PC-3 (cell line): ENCODE measurements at places on chromosomes 1 and 21. TPM values are rescaled to one million over a fixed set of nuclear protein-coding genes. Genes with fewer than 3 reads are reported as not detected.
A peak's percentile ranks its signal among the peaks of the same experiment; 100 is the strongest.

Gene C1orf185
- not detected in 2 replicates for total RNA-seq

DNA sequence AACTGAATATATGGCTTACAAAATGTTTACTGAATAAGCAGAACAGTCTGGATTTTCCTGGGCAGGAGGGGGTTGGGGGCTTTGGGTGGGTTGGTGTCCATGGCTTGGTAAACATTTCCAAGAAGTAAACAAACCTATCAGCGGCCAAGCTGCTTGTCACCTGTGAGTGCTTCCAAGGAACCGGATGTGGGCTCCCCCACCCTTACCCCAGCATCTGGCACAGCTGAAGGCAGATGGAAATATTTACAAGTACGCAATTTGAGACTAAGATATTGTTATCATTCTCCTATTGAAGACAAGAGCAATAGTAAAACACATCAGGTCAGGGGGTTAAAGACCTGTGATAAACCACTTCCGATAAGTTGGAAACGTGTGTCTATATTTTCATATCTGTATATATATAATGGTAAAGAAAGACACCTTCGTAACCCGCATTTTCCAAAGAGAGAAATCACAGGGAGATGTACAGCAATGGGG lies at the start of gene CLCA1:
TSS of gene CLCA1 (plus strand) at position 427 of the 477 bp plus-strand sequence. CDS start at position 472, 45 bp downstream.
- DNase-seq = no peak

DNA sequence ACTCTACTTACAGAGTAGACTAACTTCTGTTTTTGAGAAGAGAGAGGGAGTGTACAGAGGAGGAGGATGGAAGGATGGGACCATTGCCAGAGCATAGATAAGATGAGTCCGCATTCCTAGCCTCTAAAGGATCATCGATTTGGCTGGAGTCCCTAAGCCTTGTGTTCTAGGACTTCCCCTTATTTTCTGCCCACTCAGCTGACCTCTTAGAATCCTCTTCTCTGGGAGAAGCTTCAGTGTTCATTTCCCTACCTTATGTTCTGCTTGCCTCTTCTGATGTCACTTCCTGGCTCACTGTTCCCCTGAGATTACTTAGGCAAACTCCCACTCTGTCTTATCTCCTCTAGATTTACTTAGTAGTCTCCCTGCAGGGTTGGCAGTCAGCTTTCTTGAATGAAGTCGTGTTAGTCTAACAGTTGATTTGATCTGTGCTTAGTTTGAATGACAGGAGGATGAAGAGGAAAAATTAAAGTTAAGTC lies 156.7 kb downstream of the SYT2 start:
- no peak for DNase-seq

Gene MYOM3
- 0.04 and 0.12 TPM in 2 replicates for total RNA-seq

GRCh38 chr1:98121646-98122045 lies 200.8 kb upstream of the DPYD start:
- peak; percentile 16 for DNase-seq

Gene KLHL17
- total RNA-seq = 29.8 and 32.1 TPM in 2 replicates

DNA sequence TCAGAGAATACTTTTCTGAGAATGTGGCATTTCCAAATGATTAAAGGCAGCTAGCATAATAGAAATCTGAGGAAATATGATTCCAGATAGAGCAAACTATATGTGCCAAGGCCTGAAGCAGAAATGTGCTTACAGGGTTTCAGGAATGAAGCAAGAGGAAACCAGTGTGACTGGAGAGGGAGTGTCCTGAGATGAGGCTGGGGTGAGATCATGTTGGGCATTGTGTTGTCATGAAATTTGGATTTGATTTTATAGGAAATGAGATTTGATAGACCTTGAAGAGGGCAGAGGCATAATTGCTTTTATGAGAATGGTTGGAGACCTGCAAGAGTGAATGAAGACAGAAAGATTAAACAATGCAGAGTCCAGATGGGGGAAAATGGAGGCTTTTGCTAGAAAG lies 338.1 kb upstream of the SNX7 start:
- DNase-seq = peak; percentile 89

DNA sequence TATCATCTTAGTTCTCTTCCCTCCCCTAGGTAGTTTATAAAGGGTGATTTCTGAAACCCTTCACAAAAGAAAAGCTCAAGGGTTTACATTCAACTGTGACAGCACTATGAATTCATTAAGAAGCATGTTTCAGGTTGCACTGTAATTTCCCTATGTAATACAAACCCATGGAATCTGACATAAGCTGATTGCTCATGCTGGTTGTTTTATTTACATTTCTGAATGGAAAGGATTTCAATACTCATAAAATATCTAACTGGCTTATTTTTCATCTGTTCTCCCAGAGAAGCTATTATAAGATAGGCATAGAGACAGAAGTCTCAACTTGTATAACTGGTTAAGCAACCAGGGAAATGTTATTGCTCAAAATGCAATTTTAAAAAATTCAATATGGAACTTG lies 20.5 kb downstream of the WNT2B start:
- DNase-seq = peak; percentile 84

DNA sequence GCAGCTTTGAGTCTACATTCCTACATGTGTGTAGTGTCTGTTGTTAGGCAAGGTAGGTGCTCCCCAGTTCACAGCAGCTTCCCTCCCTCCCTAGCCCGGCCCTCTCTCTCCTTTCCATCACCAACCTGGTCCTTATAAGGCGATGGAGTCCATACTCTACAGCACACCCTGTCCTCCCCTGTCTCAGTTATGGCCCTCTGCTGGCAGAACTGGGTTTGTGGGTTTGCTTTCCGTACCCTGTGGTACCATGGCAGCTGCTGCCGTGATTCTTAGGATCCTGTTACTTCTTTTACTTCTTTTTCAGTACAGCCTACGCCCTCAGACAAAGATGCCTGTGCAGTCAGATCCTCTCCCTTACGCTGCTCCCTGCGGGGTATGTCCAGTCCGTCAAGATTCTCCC lies 31.7 kb downstream of the AK5 start:
- DNase-seq = peak; percentile 41

GRCh38 chr1:8525216-8525557 lies 207.3 kb downstream of the SLC45A1 start:
- peak; percentile 21 for DNase-seq

Gene HJV
- not detected in 2 replicates for total RNA-seq

DNA sequence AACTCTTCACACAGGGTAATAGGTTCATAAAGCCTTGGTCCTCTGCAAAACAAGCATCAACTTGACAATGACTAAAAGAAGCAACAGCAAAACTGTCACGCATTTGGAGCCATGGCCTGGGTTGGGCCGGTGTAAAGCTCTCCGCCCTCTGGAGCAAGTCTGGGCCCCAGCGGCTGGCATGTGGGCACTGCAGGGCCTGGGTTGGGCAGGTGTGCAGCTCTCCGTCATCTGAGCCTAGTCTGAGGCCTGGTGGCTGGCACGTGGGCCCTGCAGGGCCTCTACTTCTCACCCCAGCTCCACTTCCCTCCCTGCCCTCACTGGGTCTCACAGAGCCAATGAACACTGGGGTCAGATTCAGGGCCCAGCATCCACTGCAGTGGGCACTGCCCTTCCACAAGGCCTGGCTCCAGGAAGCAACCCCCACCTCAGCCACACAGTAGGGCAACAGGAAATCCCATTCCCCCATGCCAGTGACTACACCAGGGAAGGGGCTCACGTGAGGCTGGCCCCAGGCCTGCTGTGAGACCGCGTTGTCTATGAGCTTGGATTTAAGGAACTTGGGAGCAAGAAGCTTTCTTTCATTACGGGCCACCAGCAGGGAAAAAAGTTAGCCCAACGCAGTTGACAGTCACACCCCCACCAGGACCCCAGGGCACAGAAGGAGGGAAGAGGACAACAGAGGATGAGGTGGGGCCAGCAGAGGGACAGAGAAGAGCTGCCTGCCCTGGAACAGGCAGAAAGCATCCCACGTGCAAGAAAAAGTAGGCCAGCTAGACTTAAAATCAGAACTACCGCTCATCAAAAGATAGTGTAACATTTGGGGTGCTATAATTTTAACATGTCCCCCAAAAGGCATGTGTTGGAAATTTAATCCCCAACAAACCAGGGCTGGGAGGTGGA lies 52.7 kb downstream of the NPHP4 start:
- DNase-seq = no peak

GRCh38 chr1:165507570-165507969 lies 36.2 kb upstream of the LRRC52 start:
- DNase-seq = no peak

Gene CLCA4
- total RNA-seq = not detected in 2 replicates

DNA sequence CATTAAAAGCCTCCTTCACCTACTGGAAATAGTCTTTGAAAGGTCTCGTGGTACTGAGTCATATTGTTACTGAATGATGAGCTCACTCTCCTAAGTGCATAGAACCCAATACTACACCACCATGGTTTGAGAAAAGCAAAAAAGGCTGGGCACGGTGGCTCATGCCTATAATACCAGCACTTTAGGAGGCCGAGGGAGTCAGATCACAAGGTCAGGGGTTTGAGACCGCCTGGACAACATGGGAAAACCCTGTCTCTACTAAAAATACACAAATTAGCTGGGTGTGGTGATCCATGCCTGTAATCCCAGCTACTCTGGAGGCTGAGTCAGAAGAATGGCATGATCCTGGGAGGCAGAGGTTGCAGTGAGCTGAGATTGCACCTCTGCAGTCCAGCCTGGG lies 3.3 kb upstream of the HNRNPCL1 start:
- DNase-seq = peak; percentile 28

DNA sequence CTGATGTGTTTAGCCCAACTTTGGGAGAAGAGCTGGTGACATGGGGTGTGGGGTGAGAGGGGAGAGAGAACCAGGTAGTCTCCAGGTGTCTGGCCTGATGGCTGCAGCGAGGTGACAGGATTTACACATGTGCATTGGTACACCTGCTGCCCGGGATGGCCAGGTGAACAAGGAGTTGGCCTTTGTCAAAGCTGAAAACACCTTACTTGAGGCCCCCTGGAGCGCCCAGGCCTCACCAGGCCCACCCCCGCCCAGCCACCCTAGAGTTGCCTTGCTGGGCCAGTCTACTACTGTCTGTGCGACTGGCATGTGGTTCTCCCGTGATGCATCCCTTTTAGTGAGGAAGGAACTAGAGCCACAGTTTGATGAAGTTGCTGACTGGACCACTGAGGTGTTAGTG lies 90.5 kb downstream of the ADARB1 start:
- no peak for DNase-seq

GRCh38 chr1:33842348-33842747 lies 21.5 kb upstream of the HMGB4 start:
- no peak for DNase-seq

Gene SPRR2G
- total RNA-seq = not detected in 2 replicates

- DNase-seq = no peak
These were observed 50.1 kb downstream of the TUT4 start for GRCh38 chr1:52502789-52503188.

- DNase-seq = peak; percentile 26
These were observed 5.7 kb upstream of the TMEM167B start for GRCh38 chr1:109084563-109085517.

Gene SMIM1
- total RNA-seq = 10.8 and 14.3 TPM in 2 replicates

- DNase-seq = no peak
These were observed 158.5 kb downstream of the DNM3 start for GRCh38 chr1:171999756-172000155.

- peak; percentile 78 for DNase-seq
These were observed 39.1 kb upstream of the NFIA start for GRCh38 chr1:61043010-61043820.

DNA sequence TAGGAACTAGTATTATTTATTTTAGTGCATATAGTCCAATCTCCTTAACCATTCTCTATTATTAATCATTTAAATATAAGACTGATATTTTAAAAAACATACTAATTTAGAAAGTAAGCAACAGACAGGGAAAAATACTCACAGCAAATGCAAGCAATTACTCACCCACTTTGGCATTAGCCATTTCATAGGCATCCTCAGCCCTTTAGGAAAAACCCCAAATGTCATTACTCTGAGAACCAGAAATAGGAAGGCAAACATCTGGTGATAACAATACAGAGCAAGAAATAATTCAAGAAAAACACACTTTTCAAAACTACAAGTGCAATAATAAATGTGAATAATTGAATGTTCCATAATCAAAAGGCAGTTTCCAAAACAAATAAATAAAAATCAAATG lies 545.1 kb downstream of the PLPP3 start:
- peak; percentile 35 for DNase-seq

DNA sequence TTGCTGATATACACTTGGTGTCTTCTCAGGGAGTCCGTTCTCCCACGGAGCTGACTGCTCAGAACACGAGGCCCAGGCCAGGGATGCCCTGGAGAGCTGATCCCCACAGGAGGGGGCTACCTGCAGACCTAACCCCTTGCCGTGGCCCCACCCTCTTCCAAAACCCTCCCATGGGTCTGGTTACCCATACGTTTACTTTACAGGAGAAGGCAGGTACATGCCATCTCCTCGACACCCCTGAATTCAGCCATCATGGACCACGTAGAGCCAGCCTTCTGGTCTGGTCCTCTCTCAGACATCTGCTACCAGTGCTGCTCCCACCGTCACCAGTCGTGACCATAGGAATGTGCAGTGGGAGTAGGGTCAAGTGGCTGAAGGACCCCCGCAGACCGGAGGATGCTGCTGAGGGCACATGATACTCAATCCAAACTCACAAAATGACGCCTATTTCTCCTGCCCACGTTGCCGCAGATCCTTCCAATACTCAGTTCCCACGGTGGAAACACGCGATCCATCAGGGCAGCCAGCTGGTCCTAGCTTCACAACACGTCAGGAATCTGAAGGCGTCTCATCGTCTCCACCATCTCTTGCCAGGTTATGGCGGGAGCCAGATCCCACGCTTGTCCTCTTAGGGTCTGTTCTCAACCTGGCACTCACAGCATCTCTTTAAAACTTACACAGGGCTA lies 26.7 kb downstream of the PGBD5 start:
- no peak for DNase-seq

DNA sequence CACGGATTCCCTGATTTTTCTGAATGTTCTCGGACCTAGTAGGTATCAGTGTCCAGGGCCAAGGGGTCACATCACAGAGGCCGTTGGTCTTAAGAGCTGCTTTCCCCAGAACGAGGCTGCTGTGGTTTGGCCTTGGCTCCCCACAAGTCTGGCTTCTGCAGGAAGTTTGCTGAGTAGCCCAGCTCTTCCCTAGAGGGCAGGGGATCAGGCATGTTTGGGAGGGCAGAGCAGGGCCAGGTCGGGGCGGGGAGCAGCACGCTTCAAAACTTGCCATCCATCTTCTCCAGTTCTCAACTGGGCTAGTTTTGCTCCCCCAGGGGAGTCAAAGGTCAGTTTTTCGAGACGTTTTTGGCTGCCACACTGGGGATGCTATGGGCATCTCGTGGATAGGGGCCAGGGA lies 37.0 kb downstream of the MAN1C1 start:
- no peak for DNase-seq

- no peak for DNase-seq
These were observed 2.1 kb downstream of the MOV10 start for GRCh38 chr1:112676543-112676942.

GRCh38 chr1:118773656-118774055 lies 214.5 kb downstream of the TBX15 start:
- DNase-seq = peak; percentile 59

DNA sequence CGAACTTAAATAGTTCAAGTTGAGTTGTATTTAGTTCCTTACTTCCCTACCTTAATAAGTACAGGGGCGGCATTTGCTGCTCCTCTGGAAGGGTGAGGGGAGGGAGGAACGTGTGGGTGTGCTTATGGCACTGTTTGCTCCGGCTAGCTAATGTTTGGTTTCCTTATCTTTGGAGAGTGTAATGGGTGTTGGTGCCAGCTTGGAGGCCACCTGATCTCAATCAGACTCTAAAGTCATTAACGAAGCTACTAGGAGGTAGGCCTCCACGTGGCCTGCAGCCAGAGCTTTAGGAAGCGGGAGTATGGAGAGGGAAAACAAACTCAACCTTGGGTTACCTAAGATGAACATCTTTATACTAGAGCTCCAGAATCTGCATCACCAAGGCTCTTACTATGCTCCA lies 43.0 kb upstream of the RAP1A start:
- DNase-seq = no peak
